ENCODE measurements at places on chromosomes 16 and 17.

DNA sequence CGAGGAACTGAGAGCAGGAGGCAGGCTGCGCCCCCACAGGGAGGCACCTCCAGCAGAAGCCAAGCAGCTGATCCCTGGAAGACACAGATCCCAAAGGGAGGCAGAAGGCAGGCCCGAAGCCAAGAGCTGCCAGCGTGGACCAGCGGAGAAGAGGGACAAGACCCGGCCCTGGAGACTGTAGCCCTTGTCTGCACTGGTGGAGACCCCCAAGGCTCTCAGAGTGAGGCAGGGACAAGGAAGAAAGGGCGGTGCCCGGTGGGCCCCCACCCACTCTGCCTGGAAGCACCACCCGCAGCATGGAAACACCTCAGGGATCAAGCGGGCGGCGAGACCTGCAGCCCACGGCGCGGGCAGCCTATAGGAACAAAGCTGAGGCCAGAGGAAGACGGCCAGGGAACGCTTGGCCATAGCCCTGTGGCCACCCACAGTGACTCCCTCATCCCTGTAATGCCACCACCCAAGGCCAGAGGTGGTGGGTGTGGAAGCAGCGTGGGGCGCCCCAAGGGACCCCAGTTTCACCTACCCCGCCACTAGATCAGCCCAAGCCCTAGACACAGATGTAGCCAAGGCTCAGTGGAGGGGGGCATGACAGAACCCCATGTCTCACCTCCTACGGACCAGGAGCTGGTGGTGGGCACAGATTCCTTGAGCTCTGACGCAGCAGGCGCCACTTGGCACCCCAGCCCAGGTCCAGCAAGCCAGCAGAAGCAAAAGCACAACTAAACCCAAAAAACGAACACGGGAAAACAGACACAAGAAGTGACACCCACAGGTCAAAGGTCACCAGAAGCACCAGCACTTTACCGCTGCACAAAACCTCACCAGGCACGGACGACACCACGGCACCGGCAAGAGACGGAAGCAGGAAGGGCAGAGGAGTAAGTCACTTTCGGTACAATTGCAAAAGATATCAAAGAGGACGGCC lies 2.9 kb upstream of the SIRT7 start:
- DNase-seq, result no peak

- peak; percentile 40 for DNase-seq
These were observed 15.1 kb upstream of the LASP1NB start for GRCh38 chr17:38910325-38910724.

GRCh38 chr17:41579484-41580243 lies 7.0 kb downstream of the KRT14 start:
- DNase-seq, result peak; percentile 92

DNA sequence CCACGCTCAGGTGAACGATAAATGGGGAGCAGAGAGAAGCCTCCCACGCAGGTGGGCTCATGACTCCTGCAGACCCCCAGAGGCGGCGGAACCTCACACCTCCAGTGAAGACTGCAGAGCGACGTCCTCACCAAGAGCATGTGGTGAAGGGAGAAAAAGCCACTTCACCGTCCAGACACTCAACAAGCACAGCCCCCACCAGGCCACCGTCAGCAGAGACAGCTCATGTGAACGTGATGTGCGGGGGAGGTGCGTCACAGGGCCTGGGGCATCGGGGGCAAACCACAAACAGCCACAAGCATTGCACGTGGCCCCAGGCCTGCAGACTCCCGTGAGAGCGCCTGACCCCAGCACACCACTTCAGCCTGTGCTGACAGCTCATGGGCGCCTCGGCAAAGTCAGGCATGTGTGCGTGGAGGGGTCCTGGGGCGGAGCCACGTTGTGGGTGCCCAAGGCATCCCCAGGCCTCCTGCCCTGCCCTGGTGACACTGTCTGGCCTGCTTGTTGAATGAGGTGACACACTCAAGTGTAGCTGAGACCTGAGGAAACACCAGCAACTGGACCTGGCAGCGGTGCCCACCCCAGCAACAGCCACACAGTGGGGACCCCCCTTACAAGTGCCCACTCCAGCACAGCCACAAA lies 19.0 kb downstream of the LMF1 start:
- DNase-seq, result no peak
